Stimulated activated CD8-positive, alpha-beta memory T cell treated with anti-CD3 and anti-CD28 coated beads, Interleukin-15, amount 100 ng/mL, for 24 hours (primary cell): ENCODE measurements at places on chromosomes 7 and 10.

GRCh38 chr7:49791088-49791741 is 17.8 kb downstream of the VWC2 start:
- DNase-seq = no peak

GRCh38 chr10:132536241-132536876 is 1.2 kb upstream of the INPP5A start:
- no peak for DNase-seq

DNA sequence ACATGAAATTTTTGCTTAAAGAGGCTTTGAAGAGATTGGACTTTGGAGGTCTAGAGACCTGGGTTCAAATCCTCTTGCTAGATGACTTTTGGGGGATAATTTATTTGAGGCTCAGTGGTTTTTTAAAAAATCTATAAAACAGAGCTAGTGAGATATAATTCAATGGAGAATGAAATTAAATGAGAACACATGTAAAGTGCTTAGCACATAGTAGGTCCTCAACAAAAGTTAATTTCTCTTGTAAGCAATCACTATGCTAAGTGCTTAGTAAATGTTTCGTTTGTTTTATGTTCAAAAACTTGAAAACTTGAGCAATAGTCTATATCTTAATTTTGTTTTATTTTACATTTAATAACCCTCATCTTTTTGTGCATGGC is 64.8 kb downstream of the LRMDA start:
- DNase-seq = no peak

DNA sequence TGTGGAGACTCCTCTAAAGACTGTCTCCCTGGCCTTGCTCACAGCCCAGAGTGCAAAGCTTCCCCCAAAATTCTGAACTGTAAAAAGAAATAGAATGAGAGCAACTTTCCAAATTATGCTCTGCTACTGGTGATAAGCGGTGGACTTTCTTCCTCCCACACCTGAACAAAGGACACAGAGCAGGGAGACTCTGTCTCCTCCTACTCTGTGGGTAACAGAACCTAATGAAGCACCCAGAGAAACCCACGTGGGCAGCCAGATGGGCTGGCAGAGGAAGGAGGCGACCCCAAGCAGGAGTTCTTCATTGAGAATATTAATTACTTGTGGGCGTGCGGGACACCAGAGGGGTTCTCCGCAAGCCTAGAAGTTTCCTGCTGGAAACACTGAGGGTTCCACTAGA is 139.5 kb downstream of the KMT2E start:
- no peak for DNase-seq

- DNase-seq = no peak
Measured at GRCh38 chr10:15137636-15138035, 30.9 kb downstream of the NMT2 start.

GRCh38 chr10:132257271-132257670 is 50.5 kb downstream of the STK32C start:
- no peak for DNase-seq

DNA sequence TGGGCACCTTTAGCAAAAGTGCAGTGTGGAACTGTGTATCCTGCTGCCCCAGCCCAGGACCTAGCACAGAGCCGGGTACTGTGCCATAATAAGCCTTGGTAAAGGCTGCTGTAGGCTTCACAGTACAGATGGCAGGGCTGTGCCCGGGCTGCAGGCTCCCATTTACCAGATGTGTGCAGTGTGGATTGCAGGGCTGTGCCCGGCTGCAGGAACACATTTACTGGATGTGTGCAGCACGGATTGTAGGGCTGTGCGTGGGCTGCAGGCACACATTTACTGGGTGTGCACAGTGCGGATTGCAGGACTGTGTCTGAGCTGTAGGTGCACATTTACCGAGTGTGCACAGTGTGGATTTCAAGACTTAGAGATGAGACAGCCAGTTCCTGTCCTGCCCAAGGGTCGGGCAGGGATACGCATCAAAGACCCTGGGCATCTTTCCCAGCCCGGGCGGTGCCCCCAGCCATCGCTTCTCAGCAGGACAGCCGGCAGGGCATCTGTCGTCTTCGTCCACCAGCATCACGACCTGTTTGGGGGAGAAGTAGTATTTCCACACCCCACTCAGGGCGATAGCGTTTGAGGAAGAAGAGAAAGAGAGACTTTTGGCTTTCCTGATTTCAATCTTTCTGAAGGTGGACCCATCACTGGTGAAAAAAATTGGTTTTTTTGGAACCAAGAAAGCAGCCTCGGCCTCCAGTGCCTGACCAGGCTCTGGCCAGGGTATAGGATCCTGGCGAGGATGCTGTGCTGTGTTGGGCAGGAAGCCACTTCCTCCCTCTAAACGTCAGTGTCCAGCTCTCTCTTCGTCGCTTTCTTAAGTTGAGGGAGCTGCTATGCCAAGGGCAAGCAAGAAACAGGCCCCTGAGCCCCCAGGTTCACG is 180.8 kb downstream of the CUX1 start:
- no peak for DNase-seq

- DNase-seq = no peak
Measured at GRCh38 chr10:102281102-102281487, 35.8 kb downstream of the GBF1 start.

GRCh38 chr7:33981671-33982424 is 76.5 kb downstream of the BMPER start:
- no peak for DNase-seq

- no peak for DNase-seq
Measured at GRCh38 chr7:25739143-25739542, 412.9 kb upstream of the NFE2L3 start.

GRCh38 chr7:80428161-80429054 is 83.5 kb downstream of the GNAT3 start:
- no peak for DNase-seq

- DNase-seq = no peak
Measured at GRCh38 chr7:133609806-133610205, 356.9 kb downstream of the EXOC4 start.

DNA sequence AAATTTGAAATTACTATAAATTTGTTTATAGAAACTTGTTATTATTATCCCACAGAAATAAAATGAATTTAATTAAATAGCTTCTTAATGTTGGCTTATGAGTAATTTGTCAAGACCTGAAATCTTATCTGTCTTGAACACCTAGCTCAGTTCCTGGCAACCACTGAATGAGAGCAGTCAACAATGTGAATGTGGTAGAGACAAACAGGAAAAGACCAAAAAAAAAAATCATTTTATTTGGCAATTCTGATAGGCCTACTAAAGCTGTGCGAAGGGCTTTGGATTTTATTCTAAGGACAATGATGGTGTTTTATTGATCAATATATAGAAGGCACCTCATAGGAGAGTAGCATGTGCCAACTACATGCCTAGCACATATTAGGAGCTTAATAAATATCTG is 127.8 kb upstream of the RSU1 start:
- no peak for DNase-seq

GRCh38 chr10:69071610-69072009 is 16.3 kb upstream of the SRGN start:
- DNase-seq = no peak

GRCh38 chr7:50828801-50829200 is 46.1 kb upstream of the GRB10 start:
- no peak for DNase-seq

DNA sequence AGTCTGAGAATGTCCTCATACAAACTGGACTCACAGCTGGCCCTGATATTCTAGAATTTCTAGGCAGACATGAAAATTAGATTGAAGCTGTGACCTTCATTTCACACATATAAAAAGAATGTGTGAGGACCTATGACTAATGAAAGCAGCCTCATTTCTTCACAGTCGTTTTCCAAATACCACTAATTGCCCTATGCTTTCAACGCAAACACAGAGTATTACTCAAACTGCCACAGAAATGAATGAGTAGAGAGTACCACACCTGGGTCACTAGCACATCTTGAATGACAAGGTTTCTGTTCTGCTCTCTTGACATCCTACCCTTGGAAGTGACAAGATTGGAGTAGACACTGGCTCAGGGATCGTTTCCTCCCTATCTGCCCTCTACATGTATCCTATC is 142.4 kb downstream of the C1GALT1 start:
- DNase-seq = no peak

- DNase-seq = no peak
Measured at GRCh38 chr7:80110376-80110775, 24.3 kb upstream of the GNAI1 start.

- DNase-seq = no peak
Measured at GRCh38 chr7:33661430-33662160, 243.7 kb upstream of the BMPER start.

DNA sequence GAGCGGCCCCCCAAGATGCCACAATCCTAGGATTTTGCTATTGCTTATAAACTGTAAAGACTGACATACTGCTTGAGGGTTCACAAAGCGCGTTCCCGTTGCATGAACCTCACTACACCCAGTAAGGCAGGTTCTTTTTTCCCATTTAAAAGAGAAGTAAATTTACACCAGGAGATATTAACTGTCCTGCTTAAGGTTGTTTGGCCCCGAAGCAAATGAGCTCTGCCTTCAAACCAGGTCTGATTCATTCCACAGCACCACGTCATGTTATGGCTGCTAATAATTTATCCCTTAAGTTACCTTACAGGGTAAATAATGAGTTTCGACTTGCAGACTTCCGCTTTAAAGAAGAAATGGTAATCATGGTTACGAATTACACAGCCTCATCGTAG is 559 bp upstream of the FKBP14 start:
- DNase-seq = no peak

DNA sequence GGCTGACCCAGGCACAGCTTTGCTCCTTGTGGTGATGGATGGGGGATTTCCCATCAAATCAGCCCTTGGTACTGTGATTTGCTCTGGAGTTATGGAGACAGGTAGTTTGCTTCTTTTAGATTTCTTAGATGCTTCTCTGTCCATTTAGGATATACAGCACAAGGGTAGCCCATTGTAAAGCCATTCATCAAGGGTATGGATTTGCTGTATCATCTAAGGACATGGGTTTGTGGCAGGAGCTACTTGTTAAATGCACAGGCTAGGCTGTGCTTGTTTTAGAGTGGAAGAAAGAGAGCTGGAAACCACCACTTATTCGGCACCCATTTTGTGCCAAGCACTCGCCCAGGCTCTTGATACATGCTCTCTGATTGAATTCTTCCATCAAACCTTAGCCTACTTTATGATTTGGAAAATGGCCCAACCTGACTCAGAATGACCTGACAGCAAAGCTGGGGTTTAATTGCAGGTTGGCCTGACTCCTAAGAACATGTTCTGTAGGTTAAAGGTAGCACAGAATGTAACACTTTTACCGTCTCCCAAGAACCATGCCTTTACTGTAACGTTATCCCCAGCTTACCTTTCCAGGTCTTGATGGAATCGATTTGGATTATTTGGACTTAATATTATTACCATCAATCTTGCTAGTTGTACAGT is 168.0 kb downstream of the SNX10 start:
- no peak for DNase-seq

GRCh38 chr7:113320419-113320818 is 202.1 kb upstream of the SMIM30 start:
- DNase-seq = no peak

DNA sequence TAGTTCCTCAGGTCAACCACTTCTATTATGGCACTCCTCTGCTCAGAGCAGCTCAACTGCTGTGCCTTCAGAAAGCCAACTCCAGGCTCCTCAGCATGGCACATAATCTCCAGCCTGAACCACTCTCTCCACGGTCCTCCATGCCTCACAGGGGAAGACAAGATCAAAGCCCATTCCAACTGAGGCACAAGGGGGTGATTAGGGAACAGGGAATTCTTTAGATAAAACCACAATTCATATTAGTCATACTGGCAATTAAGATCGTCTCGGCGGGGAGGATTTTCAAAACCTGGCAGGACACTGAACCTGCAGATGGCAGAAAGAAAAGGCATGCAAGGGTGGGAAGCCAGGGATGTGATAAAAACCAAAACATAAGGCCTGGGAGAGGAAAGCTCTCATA is 361.6 kb downstream of the FGFR2 start:
- no peak for DNase-seq

- DNase-seq = no peak
Measured at GRCh38 chr10:54826994-54827560, 26.0 kb upstream of the PCDH15 start.

DNA sequence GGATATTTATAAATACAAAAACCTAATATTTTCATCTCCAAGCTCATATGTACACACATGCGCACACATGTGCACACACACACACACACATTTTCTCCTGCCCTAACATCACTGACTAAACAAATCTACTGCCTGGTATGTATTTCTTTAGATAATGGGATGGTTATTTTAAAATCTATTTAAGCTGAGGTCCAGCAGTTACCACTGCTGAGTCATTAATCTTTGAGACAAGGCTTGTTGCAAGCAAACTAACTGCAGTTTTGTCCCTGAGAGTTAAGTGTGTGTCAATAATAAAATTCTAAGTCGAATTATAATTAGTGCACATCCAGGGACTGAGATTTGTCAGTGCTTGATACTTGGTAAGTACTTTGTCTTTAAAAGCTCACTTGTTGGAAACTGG is 135.1 kb downstream of the VPS50 start:
- no peak for DNase-seq

GRCh38 chr10:14326581-14326980 is 4.1 kb downstream of the FRMD4A start:
- no peak for DNase-seq

DNA sequence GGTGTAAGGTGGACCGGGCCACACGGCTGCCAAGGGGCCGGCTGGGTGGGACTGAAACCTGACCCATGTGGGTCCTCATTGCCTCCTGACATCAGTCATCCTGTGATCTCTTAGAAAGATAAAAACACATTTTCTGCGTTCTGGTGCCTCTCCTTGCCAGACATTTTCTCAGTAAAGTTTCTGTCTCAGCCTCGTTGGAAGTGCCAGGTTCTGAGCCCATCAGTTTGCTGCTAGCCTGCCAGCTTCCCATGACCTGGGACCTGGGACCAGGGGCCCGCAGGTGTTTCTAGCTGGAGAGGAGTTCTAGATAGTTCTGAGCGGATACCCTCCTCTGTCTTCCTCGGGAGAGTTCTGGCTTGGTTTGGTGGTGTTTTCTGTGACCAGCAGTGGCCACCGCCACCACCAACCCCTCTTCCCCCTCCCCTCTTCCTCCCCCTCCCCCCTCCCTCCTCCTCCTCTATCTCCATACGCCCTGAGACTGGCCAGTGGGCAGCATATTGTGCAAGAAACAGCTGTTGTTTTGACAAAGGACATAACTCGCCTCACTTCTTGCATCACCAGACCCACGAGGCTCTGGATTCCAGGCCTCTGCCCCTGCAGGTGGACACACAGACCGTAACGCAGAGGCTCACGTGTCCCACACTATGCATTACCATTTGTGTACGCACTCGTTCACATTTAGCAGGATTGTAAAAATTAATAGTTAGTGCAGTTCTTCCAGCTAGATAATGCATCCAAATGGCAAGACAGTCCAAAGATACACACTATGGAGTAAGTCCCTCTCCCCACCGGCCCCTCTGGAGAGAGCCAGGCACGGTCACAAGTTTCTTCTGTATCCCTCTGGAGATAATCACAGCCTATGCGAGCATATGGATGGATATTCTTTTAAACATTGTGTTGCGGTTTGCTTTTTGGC is 94.6 kb downstream of the CUX1 start:
- DNase-seq = no peak
